ENCODE measurements at places on chromosomes 2 and 18.

GRCh38 chr2:36147670-36148390 lies 207.7 kb upstream of the CRIM1 start:
- DNase-seq = peak; percentile 77

DNA sequence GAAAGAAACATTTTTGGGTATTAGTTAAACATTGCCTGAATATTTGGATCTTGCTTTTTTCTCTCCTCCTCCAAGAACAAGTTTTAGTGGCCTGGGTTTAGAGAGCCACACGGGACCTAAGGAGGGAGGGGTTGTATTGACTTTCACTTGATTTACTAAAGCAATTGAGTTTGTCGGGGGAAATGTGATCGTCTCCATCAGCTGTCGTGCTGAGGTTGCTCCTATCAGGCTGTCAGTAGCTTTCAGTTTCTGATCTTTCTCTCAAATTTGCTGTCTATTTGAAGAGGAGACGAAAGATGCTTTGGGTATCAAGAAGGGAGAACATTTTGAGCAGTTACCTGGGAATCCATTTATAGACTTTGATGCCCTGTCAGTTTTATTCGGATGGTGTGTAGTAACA lies 106.0 kb downstream of the SETBP1 start:
- DNase-seq = no peak

GRCh38 chr2:240213476-240214421 lies 73.3 kb upstream of the OTOS start:
- DNase-seq = no peak

DNA sequence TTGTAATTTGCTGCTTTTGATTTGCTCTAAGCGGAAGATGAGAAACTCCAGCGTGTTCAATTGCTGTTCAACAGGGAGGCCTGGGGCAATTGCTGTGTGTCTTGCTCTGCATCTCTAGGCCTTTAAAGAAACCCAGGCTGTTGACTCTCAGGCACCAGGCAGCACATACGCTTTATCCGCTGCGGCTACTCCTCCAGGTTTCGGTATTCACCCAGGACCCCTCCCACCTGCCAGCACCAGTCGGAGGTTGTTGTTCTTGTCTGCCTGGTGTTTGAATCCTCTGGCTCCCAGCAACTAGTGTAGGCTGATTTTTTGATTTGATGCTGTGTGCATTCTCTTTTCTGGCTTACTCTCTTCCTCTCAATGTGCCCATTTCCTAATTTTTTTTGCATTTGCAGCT lies 383.1 kb downstream of the TSN start:
- no peak for DNase-seq

GRCh38 chr2:54636415-54637139 lies 86.9 kb upstream of the EML6 start:
- no peak for DNase-seq

Data from T-helper 2 cell (primary cell).